ENCODE measurements at places on chromosomes 3 and 15.
A peak's percentile ranks its signal among the peaks of the same experiment; 100 is the strongest.

- DNase-seq, result no peak
These were observed 58.4 kb upstream of the HRH1 start for GRCh38 chr3:11095932-11096265.

- DNase-seq, result no peak
These were observed 191.9 kb upstream of the IL12A start for GRCh38 chr3:159796744-159797143.

DNA sequence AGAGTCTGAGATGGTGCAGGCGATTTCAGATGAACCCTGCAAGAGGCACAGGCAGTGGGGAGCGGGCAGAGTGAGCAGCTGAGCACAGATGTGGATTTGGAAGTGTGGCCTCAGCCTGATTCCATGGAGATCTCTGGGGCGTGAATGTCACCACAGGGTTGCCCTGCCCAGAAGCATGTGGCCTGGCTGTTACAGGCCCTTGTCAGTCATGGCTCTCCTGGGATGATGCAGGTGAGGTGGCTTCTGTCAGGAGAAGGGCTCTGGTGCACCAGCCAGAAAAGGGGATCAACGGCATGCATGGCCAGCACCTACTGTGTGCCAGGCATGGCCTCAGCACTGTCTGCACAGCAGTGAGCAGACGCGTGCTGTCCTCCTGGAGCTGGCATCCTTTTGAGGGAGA lies 11.9 kb downstream of the HDAC11 start:
- no peak for DNase-seq

- no peak for DNase-seq
These were observed 98.6 kb downstream of the MECOM start for GRCh38 chr3:169564883-169565282.

DNA sequence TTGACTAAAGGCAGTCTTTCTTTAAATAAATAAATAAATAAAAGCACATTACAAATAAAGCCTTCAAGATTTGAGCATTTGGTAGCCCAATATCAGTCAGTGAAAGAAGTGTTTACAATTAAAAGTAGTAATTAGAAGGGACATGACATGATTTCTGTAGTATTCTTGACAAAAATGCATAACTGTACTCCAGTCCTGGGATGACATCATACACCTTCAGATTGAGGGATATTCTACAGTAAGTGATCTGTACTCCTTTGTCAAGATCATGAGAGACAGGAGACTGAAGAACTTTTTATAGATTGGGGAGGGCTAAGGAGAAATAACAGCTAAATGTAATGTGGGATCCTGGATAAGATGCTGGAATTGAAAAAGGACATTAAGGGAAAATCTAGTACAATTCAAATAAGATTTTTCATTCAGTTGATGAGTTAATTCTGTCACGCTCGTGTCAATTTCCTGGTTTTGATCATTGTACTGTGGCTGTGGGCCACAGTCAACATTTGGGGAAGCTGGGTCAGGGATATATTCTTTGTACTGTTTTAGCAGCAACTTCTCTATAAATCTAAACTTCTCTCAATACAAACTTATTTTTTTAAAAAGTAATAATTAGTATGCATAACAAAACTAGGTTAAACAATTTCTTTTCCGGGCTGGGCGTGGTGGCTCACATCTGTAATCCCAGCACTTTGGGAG lies 314.8 kb downstream of the PTPRG start:
- no peak for DNase-seq

GRCh38 chr3:184592371-184593219 lies 31.0 kb downstream of the EPHB3 start:
- DNase-seq, result no peak

DNA sequence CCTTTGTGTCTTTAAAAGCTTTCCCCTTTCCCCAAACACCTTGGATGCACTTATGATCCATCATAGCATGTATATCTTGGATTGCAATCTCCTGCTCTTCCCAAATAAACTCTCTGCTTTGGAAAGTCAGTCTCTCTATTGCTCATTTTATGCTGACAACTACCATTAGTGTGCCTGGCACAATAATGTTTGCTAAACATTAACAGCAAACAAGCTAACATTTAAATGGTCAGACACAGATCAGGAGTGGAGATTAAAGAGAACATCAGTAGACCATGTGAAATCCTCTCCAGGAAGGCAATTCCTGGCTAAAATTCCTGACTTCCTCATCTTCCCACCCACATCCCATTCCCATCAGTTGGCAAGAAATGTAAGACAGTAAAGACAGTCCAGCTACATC lies 44.3 kb upstream of the EIF1B start:
- DNase-seq, result no peak

GRCh38 chr3:59106085-59106648 lies 56.3 kb upstream of the CFAP20DC start:
- no peak for DNase-seq

DNA sequence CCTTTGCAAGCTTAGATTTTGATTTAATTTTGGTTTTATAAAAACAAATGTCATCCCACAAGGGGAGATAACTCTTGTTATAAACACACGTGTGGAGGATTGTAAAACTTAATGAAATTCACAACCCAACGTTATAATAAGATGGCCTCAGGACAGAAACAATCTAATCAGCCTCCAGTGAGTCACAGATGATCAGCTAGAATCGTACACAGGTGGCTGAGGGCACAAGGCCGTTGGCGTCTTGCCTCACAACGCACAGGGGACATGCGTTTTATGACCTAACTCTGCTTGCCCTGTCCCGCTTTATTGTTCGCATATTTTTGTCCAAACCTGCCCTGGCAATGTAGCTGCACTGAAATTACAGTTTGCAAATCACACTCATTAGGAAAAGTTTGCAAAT lies 121.9 kb upstream of the PDZRN3 start:
- no peak for DNase-seq

GRCh38 chr3:147900851-147901250 lies 491.7 kb downstream of the ZIC1 start:
- no peak for DNase-seq

GRCh38 chr3:8571256-8571655 lies 69.6 kb downstream of the LMCD1 start:
- DNase-seq, result no peak

DNA sequence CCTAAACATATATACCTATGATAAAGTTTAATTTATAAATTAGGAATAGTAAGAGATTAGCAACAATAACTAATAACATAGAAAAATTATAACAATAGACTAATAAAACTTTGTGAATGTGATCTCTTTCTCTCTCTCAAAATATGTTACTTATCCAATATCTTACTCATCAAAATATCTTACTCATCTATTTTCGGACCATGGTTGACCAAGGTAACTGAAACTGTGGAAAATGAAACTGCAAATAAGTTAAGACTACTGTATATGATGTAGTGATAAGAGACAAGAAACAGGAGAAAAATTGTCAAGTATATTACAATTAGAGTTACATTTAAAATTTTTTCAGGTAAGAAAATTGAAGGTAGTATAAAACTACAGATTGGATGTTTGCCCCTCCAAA lies 19.2 kb downstream of the MAP3K13 start:
- DNase-seq, result no peak

- DNase-seq, result no peak
These were observed 17.6 kb upstream of the FRMD4B start for GRCh38 chr3:69403454-69403853.

DNA sequence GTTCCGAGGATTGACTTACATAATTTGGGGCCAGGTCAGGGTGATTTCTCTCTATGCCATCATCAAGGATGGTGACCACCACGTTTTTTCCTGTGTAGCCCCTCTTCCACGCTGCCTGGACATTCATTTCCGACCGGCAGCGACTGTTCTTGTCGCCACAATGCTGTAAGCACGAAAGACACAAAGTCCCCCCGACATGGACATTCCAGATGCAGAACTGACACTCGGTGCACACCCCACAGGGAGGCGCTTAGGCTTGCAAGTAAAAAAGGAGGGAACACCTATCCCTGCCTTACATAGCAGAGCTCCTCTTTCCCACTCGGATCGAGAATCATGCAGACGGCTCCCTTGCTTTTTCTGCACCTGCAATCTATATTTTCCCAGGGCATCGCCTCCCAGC lies 58.2 kb downstream of the PCSK6 start:
- no peak for DNase-seq

- DNase-seq, result no peak
These were observed 40.0 kb downstream of the TRH start for GRCh38 chr3:130014526-130014925.

- no peak for DNase-seq
These were observed 3.3 kb downstream of the JAGN1 start for GRCh38 chr3:9893739-9894138.

GRCh38 chr3:174784206-174784934 lies 74.8 kb upstream of the NAALADL2 start:
- DNase-seq, result no peak

DNA sequence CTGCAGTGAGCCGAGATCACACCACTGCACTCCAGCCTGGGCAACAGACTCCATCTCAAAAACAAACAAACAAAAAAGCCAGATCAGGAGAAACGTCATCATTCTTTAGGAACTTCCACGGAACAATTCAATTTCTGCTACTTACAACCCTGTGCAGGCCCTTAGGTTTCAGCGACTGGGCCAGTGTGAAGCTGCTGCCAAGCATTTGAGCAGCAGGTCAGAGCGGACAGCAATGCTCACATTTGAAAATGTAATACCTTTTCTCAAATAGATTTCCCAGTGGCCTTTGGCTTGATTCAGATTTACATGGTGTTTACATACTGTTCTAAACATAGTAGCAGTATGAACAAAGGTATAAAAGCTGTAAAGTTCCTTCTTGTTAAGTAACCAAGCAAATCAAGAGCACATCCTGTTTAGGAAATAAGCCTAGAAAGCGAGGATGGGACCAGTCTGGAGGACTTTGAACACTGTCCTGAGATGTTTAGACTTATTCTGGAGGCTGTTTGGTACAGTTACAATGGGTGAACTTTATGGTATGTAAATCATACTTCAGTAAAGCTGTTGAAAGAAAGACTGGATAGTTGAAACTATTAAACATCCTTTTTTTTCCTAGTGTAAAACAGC lies 141.2 kb downstream of the HCN4 start:
- DNase-seq, result no peak

- DNase-seq, result no peak
These were observed 46.3 kb upstream of the CCDC80 start for GRCh38 chr3:112687211-112687610.

GRCh38 chr3:129015388-129016105 lies 14.4 kb downstream of the EFCC1 start:
- peak; percentile 73 for DNase-seq

GRCh38 chr15:80660119-80660518 lies 35.0 kb upstream of the ABHD17C start:
- no peak for DNase-seq

DNA sequence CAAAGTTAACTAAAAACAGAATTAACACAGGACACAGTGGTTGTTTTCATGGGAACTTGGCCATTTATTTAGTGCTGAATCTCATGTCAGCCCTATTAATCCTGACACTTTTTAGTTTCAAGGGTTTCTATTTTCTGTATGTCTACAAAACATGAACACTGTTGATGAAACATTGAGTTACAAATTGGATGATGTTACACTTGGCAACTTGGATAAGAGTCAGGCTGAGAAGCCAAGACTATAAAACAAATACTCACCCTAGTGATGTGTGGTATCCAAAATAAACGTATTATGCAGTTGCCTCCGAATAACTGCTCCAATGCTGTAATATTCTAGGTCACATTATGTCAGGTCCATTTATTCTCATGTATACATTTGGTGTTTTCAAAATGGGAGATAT lies 349.6 kb downstream of the ZIC1 start:
- no peak for DNase-seq

GRCh38 chr3:94173673-94174434 lies 111.0 kb downstream of the NSUN3 start:
- no peak for DNase-seq

GRCh38 chr15:45123397-45123796 lies 6.3 kb downstream of the DUOXA1 start:
- DNase-seq, result no peak

GRCh38 chr15:100249096-100249815 lies 92.5 kb downstream of the ADAMTS17 start:
- DNase-seq, result no peak

- no peak for DNase-seq
These were observed 75.9 kb downstream of the VGLL4 start for GRCh38 chr3:11567516-11568467.

DNA sequence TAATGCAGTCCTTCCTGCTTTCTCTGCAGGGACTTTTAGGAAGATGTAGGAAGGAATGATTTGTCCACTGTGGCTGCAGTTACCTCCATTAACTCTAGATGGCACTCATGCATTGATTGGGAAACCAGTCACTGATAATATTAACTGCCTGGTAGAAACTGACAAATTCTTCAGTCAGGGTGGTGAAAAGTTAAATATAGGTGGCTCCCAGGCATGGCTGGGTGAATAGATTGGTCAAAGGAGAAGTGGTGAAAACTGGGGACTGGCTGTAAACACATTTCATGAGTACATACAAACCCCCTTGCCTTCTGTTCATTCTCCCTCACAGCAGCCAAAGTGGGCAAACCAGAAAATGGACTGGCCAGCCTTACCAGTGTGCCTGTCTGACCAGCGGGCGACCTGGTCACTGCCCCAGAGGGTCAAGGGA lies 333.4 kb downstream of the THSD4 start:
- DNase-seq, result no peak

DNA sequence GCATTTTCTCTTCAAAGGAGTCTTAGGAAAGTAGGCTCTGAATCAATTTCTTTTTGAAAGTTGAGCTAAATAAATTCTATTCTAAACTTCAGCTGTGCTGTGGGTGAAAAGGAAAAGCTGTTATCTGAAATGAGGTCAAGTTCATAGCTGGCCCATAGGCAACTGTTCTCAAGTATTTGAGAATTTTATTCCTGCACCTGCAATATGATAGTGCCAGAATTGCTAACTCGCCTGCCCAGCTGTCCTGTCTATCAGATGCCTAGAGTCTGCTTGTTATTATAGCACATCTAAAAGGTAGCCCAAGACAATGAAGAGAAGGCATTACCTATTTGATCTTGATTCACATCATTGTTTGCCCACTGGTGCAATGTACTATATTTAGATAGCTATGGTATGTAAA lies 798.7 kb downstream of the DIPK2A start:
- no peak for DNase-seq

- DNase-seq, result no peak
These were observed 41.4 kb downstream of the SORD start for GRCh38 chr15:45064386-45064785.

Measured in CD4-positive, alpha-beta T cell treated with Interleukin-17A for 4 hours (primary cell).